ENCODE measurements at places on chromosomes 6 and 20. TPM values are rescaled to one million over a fixed set of nuclear protein-coding genes. Genes with fewer than 3 reads are reported as not detected.

DNA sequence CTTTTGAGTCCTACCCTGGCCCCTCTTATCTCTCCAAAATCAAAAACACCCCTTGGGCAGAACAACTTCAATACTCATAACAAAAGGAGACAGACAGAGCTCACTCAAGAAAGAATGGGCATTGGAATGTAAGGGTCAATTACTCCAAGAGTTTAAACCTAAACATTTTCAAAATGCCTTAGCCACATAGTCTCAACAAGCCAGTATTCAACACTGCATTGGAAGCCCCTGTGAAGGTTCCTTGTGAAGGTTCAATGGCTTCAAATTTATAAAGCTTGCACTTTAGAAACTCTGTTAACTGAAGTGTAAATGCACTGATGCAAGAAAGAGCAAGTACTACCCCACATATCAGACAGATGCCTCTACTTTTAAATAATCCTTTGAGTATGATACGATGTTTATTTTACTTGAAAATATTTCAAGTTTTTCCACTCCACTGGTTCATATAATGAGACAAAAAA, 139.1 kb upstream of the LAMP5 start:
- DNase-seq, result no peak

DNA sequence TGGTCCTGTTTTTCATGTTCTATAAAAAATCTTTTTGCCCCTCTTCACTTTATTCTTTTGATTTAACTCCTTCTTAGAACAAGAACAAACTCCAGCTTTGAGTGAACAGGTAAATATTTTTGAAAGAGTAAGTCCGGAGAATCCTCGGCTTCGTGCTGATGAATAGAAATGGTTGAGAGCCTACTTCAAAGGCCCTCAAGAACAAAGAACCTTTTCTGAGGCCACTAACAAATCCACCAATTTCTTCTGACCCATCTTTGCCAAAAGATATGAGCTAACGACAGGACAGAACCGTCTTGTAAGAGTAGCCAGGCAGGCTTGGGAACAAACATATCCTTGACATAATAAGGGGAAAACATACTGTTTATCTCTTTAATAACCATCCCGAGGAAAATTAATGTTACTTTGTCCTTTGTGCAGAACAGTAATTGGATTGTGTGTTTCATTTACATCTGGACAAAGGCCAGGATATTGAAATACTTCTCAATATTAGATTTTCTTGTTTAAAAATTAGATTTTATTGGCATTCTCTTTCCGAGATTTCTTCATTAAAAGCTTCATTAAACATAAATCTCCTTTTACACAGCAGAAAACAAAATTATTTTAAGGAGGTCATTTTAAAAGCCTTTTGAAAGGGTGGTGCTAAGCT, 52.9 kb downstream of the NOX3 start:
- no peak for DNase-seq

GRCh38 chr6:452301-453067, 60.9 kb downstream of the IRF4 start:
- no peak for DNase-seq

DNA sequence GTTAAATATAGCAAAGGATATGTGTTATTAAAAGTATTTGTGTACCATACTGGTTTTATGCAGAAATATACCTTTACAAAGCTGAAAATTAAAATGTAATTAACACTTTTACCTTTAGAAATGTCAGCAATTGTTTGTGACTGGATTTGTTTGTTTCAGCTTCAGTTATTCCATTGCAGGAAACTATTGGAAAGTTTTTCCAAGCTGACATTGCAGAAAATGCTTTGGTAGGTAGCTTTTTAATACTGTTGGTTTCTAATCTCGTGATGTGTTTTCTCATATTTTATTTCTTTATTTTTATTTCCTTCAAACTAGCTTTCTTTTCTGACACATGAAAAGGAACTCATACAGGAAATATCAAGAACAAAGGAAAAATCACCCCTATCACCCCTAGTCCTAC, 8.2 kb downstream of the NDUFAF5 start:
- DNase-seq, result no peak

GRCh38 chr6:151765444-151765886, 42.0 kb upstream of the ESR1 start:
- DNase-seq, result peak; percentile 50

Gene ZNF391
- total RNA-seq, result 3.7 TPM

Data from Calu3 (cell line).